ENCODE measurements at places on chromosomes 4 and X.
A peak's percentile ranks its signal among the peaks of the same experiment; 100 is the strongest.

GRCh38 chr4:164408831-164409230 lies 345.1 kb upstream of the SMIM31 start:
- DNase-seq, result no peak

DNA sequence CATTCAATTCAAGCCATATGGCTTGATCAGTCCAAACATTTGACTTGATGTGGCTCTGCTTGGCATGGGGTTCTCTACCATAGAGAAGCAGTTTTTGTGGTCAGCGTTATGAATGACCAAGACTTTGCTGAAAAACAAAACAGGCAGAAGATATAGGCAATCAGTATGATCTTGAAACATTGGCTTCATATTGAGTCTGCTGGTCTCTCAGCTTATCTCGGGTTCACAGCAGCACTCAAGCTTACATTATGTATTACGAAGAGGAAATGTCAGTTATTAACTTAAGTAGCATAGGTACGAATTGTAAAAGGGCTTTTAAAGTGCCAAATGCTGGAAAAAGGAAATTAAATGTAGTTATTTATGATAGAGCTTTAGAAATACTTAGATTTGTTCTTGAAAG lies 99.0 kb downstream of the AFF2 start:
- no peak for DNase-seq

DNA sequence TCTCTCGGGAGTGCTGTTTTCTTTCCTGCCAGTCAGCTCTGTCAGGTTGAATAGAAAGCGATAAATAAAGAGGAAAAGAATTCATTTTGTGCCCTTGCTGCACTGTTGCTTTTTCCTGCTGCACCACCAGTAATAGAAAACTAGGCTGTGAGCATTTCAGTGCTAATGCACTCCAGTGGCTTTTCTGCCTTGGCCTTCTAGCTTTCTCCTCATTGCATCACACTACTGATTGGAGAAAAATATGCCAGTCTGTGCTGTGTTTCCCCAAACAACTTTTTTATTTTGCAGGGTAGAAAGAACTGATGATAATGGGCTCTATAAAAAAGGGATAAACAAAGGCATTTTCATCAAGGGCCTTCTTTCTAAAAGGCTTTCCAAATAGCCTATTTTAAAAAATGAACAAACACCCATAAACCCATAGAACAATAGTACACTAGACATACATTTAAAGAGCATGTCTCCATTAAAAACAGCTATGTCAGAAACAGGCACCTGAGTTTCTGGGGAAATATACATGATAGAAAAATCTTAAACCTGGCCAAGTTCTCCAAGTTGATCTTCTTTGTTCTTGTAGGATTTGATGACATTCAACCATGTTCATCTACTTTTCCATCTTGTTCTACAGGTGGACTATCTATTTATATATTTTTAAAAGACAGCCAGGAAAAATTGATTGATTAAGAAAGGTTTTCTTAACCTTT lies 86.3 kb downstream of the GPRIN3 start:
- no peak for DNase-seq

- DNase-seq, result no peak
These were observed 12.1 kb upstream of the RUFY3 start for GRCh38 chr4:70709611-70710205.

DNA sequence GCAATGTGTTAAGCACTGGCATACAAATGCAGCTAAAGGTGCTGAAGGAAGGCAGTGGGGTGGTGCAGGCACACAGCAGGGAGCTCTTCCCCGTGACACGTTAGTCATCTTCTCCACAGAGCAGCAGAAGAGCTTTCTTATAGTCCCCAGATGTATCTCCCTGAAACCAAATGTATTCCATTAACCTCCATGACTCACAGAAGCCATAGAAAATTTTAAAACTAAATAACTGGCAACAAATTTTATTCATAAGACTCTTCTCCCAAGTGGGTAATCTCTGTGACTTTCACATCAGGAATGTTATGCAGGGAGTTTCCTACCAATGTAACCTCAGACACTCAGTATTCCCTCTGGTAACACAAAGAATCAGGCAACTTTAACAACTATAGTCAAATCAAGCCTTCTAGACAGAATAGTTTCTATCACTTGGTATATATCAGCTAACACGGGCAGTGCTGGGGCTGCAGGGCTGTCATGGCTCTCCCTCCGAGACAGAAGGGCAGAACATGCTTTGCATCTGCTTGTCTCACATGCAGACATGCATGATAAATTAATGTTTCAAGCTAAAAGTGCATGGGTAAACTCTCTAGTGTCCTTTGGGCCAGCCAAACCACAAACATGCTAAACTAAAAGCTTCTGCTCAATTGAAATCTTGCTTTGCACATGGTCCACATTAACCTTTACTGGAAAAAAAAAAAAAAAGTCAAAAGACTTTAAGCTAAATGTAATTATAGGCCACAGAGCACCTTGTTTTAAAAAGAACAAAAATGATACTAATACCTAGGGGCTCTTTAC lies 28.2 kb downstream of the ANXA5 start:
- DNase-seq, result no peak

DNA sequence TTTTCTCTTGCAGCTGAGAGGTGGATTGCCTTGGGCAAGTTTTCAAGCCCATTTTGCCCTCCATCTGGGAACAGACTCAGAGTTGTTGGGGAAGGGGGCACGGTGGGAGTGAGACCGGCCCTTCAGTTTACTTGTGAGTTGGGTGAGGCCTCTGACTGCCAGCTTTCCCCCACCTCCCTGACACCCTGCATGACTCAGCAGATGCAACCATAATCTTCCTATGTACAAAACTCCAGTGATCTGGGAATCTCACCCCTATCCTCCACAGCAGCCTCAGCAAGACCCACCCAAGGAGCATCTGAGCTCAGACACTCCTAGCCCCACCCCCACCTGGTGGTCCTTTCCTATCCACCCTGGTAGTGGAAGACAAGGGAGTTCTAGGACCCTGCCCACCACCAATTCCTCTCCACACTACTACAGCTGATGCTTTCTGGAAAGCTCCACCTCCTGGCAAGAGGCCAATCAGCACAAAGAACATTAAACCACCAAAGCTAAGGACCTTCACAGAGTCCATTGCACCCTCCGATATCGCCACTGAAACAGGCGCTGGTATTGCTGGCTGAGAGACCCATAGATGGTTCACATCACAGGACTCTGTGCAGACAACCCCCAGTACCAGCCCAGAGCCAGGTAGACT lies 99.4 kb upstream of the STK26 start:
- DNase-seq, result no peak

- peak; percentile 51 for DNase-seq
These were observed 63.3 kb downstream of the GPAT3 start for GRCh38 chr4:83599183-83599582.
